ENCODE measurements at places on chromosomes 6 and 20.

DNA sequence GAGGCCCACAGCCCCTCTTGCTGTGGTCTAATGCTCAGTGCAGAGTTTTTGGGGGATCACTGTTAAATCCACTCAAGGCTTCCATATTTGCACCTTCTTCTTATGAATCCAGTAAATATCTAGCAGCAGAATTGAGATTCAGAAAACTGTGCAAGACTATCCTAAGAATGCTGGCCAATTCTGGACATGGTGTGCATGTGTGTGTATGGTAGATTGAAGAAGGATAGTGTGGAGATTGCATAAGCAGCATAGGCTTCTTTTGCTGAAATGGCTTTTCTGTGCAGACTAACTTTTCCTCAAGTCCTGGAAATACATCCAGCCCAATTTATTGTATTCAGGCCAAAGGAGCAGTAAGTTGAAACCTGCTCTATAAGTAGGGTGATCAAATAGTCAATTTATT is 39.7 kb downstream of the FBXO9 start:
- no peak for DNase-seq

- no peak for DNase-seq
Observed at GRCh38 chr6:14918200-14918907, 327.5 kb upstream of the JARID2 start.

DNA sequence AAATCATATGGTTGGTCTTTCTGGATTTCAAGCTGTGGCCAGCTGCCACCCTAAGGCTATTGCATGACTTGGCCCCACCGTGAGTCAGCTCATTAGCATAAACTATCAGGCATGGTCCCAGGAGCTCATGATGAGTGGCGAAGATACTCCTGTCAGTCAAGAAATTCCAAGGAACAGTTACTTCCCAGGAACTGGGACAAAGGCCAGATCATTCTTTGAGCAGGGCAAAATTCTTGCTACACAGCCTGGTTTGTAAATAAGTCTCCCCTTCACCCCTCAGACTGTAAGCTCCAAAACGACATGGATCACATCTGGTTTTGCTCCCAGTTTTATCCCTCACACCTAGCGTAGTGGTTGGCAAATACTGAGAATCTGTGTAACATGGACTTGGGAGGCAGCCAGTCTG is 33.0 kb upstream of the KIAA1586 start:
- DNase-seq, result no peak

- DNase-seq, result no peak
Observed at GRCh38 chr6:24157886-24158285, 31.9 kb downstream of the NRSN1 start.

- DNase-seq, result no peak
Observed at GRCh38 chr6:89385846-89386245, 26.2 kb downstream of the RRAGD start.

DNA sequence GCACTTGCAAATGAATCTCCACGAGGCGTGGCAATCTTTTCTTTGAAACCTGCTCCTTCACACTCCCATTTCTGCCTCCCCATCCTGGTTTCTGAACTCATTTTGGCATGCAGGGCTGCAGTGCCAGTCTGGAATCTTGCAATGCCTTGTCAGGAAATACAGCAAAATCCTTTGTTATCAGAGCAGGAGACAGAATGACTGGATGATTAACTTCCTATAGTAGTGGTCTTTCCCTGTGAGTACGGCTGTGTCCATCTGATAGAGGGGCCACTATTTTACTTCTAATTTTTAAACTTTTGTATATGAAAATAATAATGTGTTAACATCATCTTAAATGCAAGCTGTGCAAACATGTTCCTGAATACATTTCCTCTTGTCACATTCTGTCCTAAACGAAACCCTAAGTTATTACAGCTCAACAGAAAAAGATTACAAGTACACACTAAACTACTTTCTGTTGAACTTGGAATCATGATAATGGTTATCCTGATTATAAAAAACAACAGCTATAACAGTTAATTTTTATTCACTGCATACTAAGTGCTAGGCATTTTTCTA is 140.2 kb downstream of the KIF13A start:
- DNase-seq, result no peak

DNA sequence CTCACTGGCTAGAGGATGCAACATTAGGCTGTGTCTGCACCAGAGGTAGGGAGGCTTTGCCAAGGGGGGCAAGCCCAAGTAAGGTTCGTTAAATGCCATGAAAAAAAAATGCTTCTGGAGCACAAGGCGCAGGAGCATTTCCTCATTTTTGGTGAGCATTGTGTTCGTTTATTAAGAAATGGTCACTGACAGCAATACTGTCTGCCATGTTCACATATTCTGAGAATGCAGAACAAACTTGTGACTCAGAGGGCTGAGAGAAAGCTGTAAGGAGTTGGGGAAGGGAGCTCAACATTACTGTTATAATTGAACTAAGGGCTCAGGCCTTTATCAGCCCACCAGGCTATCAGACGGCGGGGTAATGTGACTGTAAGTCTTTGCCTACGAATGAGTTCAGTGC is 465.4 kb upstream of the BTBD3 start:
- no peak for DNase-seq

DNA sequence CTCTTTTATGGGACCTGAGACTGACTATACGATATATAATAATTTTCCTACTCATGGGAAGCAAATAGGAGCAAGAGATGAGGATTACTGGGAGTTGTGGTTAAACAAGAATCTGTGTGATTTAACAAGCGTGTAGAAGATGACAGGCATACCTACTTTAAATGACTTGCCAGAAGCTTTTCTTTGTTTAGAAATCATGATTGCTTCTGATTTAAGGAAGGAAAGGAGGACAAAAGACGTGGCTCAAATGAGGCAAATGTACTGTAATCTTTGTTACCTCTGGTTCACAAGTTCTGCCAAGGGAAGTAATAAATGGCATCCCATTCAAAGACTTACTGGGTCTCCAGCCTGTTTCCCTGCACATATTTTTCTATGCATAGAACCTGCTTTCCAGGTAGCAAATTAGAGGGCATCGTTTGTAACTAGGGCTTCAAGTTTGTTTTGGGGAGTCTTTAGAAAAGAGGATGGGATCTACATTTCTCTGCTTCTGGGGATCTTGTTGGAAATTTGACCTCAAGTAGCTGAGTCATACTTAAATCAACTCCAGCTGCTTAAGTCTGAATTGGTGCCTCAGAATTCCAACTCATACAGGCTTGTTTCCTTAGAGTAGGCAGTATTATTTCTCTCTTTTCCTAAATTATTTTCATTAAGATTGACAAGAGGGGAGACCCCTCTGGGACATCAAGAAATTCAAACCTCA is 2.9 kb upstream of the TRMT11 start:
- DNase-seq, result no peak

GRCh38 chr6:31706599-31706998 is at the start of gene LY6G6F:
Gene LY6G6F (plus strand): TSS chr6:31706866. CDS start chr6:31706907, 41 bp downstream.
- DNase-seq, result no peak

Data from GM13977 (cell line).